Transverse colon (tissue), 4 donors: ENCODE measurements at places on chromosomes 1 and 21. TPM values are rescaled to one million over a fixed set of nuclear protein-coding genes. Genes with fewer than 3 reads are reported as not detected.

- no peak for DNase-seq
These were observed 368.8 kb upstream of the TMPRSS15 start for GRCh38 chr21:18772404-18772803.

- peak; percentile 25 for DNase-seq
These were observed 16.7 kb downstream of the PALMD start for GRCh38 chr1:99662539-99663080.

- no peak for DNase-seq
These were observed 25.2 kb upstream of the SPAG17 start for GRCh38 chr1:118210051-118210722.

The CA6 gene
- not detected for total RNA-seq
